Panc1 (cell line): ENCODE measurements at places on chromosomes 7 and 10. TPM values are rescaled to one million over a fixed set of nuclear protein-coding genes. Genes with fewer than 3 reads are reported as not detected.

GRCh38 chr10:44995914-44996669 lies 4.6 kb upstream of the ZNF22 start:
- no peak for DNase-seq

GRCh38 chr10:110326351-110327032 lies 21.8 kb upstream of the SMNDC1 start:
- DNase-seq: no peak

Gene SPAM1
- not detected for total RNA-seq

DNA sequence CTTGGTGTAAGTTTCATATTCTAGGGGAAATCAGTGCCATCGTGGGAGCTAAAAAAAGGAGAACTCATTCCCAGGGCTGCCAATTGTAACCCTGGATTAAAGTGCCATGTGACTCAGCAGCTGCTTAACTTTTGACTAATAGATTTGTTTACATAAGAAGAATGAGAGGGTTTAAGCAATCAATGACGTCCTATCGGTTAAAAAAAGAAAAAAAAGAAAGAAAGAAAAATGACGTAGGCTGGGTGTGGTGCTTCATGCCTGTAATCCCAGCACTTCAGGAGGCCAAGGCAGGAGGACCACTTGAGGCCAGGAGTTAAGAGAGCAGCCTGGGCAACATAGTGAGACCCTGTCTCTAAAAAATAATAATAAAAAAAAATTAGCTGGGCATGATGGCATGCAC lies 116.2 kb upstream of the AFAP1L2 start:
- peak; percentile 82 for DNase-seq

DNA sequence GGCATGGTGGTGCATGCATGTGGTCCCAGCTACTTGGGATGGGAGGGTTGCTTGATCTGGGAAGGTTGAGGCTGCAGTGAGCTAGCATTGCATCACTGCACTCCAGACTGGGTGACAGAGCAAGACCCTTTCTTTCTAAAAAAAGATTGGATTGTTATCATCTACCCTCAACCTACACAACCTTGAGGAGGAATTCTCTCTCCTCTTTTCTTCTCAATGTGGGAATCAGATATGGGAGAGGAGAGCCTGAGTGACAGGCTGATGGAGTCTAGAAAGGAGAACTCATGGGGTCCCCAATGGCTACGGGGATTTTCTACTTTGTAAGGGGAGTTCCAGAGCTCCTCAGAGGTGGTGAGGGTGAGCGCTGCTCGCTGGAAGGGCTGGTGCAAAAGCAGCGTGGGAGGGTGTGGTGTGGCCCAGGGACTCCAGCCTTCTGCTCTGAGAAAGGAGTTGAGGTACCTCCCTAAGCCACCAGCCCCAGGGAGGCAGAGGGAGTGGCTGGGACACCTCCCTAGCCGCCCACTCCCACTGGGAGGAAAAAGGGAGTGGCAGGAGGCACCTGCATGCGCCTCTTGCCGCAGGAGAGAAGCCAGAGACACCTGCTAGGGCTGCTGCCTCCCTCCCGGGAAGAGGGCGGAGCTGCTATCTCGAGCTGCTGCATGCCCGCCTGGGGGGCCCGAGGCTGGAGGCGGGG lies 48.4 kb downstream of the GATA3 start:
- no peak for DNase-seq
